ENCODE measurements at places on chromosomes 5 and 9.

- DNase-seq, result no peak
Observed at GRCh38 chr5:135402031-135402430, 3.0 kb upstream of the MACROH2A1 start.

DNA sequence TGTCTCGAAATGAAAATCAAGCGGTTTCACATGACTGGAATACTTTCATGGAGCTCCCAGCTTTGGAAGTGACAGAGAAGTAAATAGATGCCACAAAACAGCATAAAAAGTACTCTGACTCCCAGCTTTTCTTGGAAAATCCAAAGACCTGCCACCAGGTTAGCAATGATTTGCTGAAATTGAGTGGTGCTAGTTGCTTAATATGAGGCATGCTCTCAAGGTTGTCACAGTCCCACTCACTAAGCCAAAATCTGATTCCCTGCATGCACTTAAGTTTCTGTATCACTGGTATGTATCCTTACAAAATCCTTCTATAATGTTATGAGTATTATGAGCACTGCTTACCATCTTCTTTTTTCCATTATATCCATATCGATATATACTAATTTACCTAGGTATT, 13.0 kb upstream of the SH3RF2 start:
- DNase-seq, result no peak

- no peak for DNase-seq
Observed at GRCh38 chr9:130526854-130527650, 52.3 kb upstream of the FUBP3 start.

GRCh38 chr5:176413709-176414191, 2.6 kb downstream of the CLTB start:
- no peak for DNase-seq

DNA sequence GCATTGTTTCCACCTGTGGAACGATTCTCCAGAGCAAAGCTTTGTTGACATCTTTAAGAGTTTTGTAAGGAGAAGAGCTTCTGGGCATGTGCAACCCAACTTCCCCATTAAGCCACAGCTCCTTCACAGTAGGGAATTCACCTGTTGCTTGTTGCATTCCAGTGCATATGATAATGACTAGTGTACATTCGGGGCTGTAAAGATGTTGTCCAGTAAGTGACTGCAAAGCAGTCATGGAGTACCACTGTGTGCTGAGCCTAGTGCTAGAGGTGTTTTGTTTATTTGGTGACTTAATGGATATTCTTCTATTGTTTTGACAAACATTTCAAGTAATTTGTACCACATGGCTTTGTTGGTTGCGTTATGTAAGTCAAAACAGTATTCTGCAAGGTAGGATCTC, 12.8 kb downstream of the UGCG start:
- no peak for DNase-seq

GRCh38 chr9:16386007-16386826, 484.3 kb downstream of the BNC2 start:
- no peak for DNase-seq
